ENCODE measurements at places on chromosomes 12 and 14. TPM values are rescaled to one million over a fixed set of nuclear protein-coding genes. Genes with fewer than 3 reads are reported as not detected.
A peak's percentile ranks its signal among the peaks of the same experiment; 100 is the strongest.

Gene SAV1
- 56.0 TPM for total RNA-seq

GRCh38 chr14:101826351-101826750, 64.8 kb downstream of the PPP2R5C start:
- H3K36me3 ChIP-seq: no peaks in the 10 kb centered on the region
- H3K4me3 ChIP-seq: no peak overlapping the region
- H3K27ac ChIP-seq: peak overlapping the region; percentile 79
- no peak for DNase-seq
- no peaks in the 10 kb centered on the region for H3K4me1 ChIP-seq

DNA sequence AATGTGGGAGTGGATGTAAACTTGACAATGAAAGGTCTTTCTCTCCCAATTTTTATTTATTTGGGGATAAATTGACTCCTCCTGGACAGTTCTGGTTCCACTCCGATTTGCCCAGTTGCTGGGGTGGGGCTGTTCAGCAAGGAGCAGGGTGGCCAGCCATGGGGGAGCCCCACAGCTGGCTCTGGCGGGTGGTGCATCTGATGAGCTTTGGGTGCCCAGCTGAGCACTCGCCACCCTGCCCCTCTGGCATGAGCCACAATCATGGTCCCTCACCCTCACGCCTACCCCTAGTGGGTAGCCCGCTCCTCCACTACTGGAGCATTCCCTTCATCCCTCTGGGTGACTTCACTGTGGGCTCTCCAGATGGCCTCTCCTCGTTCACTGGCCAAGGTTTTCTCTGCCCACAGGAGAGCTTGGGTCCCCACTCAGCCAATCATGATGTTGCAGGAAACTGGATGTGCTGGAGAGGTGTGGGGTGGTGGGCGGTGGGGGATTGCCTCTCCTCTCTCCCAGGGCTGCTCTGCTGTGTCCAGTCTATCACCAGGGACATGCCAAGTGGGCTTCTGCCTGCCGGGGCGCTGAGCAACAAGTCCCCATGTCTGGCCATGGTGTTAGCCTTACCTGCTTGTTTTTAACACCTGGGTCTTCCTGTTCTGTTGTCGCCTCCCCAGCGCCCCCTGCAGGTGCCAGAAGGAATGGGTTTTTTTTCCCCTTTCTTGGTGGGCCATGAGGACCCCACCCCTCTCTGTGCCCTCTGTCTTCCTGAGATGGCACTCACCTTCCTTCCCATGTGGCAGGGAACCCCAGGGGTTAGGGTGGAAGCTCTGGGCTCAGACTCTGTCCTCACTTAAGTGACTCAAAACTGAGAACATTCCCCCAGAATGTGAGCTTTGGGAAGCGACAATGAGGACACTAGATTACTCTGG, 3.4 kb downstream of the CYP46A1 start:
- peak; percentile 7 for DNase-seq
- no peak overlapping the region for H3K4me3 ChIP-seq
- H3K27ac ChIP-seq: no peak overlapping the region
- no peaks in the 10 kb centered on the region for H3K27me3 ChIP-seq
- H3K4me1 ChIP-seq: peaks cover 5% of the 10 kb centered on the region

- no peak overlapping the region for H3K4me3 ChIP-seq
- H3K27me3 ChIP-seq: no peaks in the 10 kb centered on the region
These were observed 29.0 kb downstream of the FAM234B start for GRCh38 chr12:13073173-13073572.

- no peak for DNase-seq
- H3K4me3 ChIP-seq: no peak overlapping the region
- no peaks in the 10 kb centered on the region for H3K4me1 ChIP-seq
- H3K27me3 ChIP-seq: no peaks in the 10 kb centered on the region
- H3K36me3 ChIP-seq: no peaks in the 10 kb centered on the region
- no peak overlapping the region for H3K27ac ChIP-seq
These were observed 7.6 kb downstream of the GPR65 start for GRCh38 chr14:88012495-88012894.

- no peaks in the 10 kb centered on the region for H3K4me1 ChIP-seq
- no peak overlapping the region for H3K4me3 ChIP-seq
- no peaks in the 10 kb centered on the region for H3K27me3 ChIP-seq
- H3K36me3 ChIP-seq: no peaks in the 10 kb centered on the region
- no peak overlapping the region for H3K27ac ChIP-seq
These were observed 37.8 kb upstream of the CRADD start for GRCh38 chr12:93639406-93639805.

DNA sequence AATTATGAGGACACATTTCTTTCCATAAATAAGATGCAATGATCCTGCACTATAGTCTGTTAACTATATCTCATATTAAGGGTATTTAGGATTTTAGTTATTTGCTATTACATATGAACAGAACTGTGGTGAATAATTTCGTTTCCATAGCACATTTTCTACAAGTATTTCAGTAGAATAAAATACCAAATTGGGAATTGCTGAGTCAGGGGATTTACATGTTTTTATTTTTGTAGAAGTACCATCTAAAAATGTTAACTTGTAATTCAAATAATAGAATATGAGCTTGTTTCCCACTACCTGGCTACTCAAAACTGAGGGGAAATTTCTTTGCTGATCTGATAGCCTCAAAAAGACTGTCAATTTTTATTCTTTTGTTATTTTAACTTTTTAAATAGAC, 124.1 kb downstream of the SCAF11 start:
- H3K4me1 ChIP-seq: no peaks in the 10 kb centered on the region
- no peaks in the 10 kb centered on the region for H3K27me3 ChIP-seq
- no peaks in the 10 kb centered on the region for H3K36me3 ChIP-seq
- no peak overlapping the region for H3K27ac ChIP-seq

Gene PAX9
- 1.3 TPM for total RNA-seq

DNA sequence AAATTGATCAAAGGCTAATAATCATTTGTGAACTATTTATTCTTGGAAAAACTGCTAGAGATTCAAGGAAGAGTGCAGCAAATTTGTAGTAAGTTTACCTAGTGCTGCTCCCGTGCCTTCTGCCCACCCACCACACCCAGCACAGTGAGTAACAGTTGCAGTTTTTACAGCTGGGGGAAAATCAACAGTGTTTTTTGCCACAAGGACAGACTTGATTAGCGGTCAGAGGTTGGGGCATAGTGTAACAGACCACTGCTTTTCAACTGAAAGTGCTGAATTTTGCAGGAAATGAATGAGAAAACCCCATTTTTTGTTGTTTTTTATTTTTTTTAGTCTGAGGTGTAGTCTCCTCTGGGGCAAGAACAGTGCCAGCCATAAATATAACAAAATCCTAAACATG, 7.5 kb upstream of the KLRK1 start:
- H3K4me3 ChIP-seq: no peak overlapping the region
- no peaks in the 10 kb centered on the region for H3K27me3 ChIP-seq
- peaks cover 4% of the 10 kb centered on the region for H3K4me1 ChIP-seq
- no peak overlapping the region for H3K27ac ChIP-seq

All from breast epithelium (tissue), 4 donors.